ENCODE measurements at places on chromosomes 2 and 18. TPM values are rescaled to one million over a fixed set of nuclear protein-coding genes. Genes with fewer than 3 reads are reported as not detected.

GRCh38 chr18:73656691-73657090, 490.9 kb downstream of the FBXO15 start:
- DNase-seq: no peak

The OTOS gene
- not detected for total RNA-seq

The CD226 gene
- 2.9 TPM for total RNA-seq

DNA sequence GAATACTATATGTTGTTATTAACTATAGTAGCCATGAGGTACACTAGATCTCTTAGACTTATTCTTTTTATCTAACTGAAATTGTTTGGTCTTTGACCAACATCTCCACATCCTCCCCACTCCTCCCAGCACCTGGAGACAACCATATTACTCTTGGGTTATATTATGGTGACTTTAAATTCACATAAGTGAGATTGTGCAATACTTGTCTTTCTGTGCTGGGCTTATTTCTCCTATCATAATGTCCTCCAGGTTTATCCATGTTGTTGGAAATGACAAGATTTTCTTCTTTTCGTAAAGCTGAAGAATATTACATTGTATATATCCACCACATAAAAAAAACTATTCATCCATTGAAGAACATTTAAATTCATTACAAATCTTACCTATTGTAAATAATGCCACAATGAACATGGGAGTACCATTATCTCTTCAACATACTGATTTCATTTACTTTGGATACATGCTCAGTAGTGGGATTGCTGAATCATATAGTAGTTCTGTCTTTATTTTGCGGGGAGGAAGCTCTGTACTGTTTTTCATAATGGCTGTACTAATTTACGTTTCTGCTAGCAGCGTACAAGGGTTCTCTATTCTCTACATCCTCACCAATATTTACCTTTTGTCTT, 159.2 kb upstream of the SCN7A start:
- DNase-seq: no peak

GRCh38 chr2:84972207-84972783, 1.3 kb downstream of the KCMF1 start:
- no peak for DNase-seq

DNA sequence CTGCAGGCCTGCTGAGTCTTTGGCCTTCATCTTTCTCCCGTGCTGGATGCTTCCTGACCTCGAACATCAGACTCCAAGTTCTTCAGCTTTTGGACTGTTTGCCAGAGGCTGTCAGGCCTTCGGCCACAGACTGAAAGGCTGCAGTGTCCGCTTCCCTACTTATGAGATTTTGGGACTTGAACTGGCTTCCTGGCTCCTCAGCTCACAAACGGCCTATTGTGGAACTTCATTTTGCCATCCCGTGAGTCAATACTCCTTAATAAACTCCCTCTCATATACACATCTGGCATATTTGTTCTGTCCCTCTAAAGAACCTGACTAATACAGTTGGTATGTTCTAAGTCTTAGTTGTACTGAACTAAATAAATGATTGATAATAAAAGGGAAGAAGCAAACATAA, 702.8 kb upstream of the LINC00305 start:
- no peak for DNase-seq

The TXNDC2 gene
- total RNA-seq: not detected
